Body of pancreas (tissue), 4 donors: ENCODE measurements at places on chromosomes 12 and 14. TPM values are rescaled to one million over a fixed set of nuclear protein-coding genes. Genes with fewer than 3 reads are reported as not detected.

The SERPINA9 gene
- total RNA-seq: not detected

The KRT77 gene
- total RNA-seq: not detected

The SIX6 gene
- total RNA-seq: not detected

The MYF5 gene
- not detected for total RNA-seq

The RFX4 gene
- not detected for total RNA-seq

The TRPV4 gene
- 5.2 TPM for total RNA-seq

The ADAMTS20 gene
- not detected for total RNA-seq

The CLEC14A gene
- 16.8 TPM for total RNA-seq

The TMEM260 gene
- 15.8 TPM for total RNA-seq

The SMIM41 gene
- 0.66 TPM for total RNA-seq

The JDP2 gene
- total RNA-seq: 17.9 TPM

The AHNAK2 gene
- total RNA-seq: 5.2 TPM

The ARG2 gene
- total RNA-seq: 3.6 TPM
